ENCODE measurements at places on chromosomes 5 and 9.

- DNase-seq: no peak
Measured at GRCh38 chr5:163565492-163565891, 60.1 kb downstream of the MAT2B start.

GRCh38 chr9:15346837-15347236 lies 39.8 kb upstream of the TTC39B start:
- DNase-seq: no peak

DNA sequence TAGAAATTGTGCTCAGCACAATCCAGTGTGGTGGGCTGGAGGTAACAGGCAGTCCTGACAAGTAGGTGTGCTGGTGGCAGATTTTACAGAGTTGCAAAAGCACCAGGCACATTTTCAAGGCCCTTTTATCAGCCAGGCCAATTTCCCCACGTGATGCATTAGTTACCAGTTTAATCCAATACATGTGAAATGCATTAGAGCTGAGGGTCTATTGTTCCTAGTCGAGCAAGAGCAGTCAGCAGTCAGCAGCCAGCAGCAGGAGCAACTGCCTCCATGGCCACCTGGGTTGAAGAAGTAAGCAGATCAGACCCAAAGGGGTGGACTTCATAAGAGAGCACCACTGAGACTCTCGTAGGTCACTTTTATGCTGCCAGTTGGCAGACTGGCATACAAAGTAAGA lies 76.7 kb downstream of the EPB41L4A start:
- DNase-seq: no peak

GRCh38 chr9:110257956-110258355 lies 1.6 kb upstream of the TXN start:
- DNase-seq: no peak

- DNase-seq: no peak
Measured at GRCh38 chr5:176570044-176570443, 20.9 kb downstream of the CDHR2 start.

- no peak for DNase-seq
Measured at GRCh38 chr9:34417734-34418133, 40.6 kb downstream of the FAM219A start.

- no peak for DNase-seq
Measured at GRCh38 chr5:71788794-71789193, 69.7 kb downstream of the CARTPT start.
